Stimulated activated CD8-positive, alpha-beta memory T cell treated with anti-CD3 and anti-CD28 coated beads, Interleukin-4, amount 100 ng/mL, for 4 hours (primary cell): ENCODE measurements at places on chromosomes 2 and 18.

DNA sequence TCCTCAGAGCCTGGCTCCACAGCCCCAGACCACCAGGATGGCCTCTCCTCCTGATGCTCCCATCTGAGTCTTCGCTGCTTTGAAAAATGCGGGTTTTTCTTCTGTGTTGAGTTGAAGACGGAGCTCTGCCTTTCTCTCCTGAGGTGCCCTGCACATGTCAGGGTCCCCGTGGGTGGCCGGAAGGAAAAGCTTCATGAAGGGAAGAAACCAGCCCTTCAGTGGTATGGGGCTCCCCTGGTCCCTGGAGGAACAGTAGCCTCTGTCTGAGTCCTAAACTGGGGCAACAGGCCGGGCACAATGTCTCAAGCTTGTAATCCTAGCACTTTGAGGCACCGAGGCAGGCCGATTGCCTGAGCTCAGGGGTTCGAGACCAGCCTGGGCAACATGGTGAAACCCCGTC, 54.7 kb upstream of the CAB39 start:
- DNase-seq, result no peak

DNA sequence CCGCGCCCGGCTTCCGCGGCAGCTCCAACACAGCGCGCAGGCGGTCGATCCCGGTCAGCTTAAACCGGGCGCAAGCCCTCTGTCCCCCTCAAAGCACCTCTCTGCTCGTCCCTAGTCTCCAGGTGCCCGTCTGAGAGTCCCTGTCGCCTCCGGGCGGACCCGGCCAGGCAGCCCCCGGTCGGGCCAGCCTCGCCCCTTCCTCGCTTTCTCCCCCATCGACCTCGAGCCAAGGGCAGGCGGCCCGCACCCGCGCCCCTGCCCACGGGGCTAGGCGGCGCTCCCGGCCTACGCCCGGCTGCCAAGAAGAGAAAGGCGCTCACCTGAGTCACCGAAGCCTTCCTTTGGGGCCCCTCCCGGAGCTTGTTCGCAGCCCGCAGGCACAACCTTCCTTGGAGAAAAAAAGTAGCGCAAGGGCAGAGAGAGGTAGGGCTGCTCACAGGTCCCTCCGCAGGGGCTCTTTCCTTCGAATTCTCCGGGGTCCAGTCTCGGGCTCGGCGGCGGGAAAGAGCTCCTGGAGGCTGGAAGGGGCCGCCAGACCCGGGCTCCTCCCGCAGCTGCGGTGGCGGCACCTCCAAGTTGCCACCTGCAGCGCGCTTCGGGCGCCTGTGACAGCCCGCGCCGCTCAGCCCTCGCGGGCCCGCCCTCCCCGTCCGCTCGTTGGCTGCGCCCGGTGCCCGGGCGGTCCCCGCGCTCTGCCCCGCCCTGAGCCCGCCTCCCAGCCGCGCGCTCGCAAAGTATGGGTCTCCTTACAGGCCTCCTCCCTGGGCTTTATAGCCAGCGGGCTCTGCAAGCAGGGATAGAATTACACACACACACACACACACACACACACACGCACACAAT, 86.5 kb upstream of the EPB41L3 start:
- no peak for DNase-seq

DNA sequence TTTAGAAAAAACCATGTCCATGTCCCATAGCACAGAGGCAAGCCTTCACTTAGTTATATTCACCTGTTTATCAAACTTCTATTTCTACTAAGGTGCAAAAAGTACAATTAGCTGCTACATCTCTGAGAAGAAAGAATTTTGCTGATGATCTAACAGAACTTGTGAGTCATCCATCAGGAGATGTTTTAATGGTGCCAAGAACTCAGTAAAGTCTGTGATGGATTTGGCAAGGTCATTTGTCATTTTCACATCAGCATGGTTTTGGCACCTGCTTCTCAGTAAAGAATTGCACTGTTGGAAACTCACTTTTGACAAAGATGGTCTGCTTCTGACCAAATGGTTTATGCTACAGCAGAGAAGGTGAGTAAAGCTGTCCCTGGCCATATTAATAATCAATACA, 195.7 kb upstream of the TMEFF2 start:
- no peak for DNase-seq

GRCh38 chr2:218427741-218428140, 8.8 kb downstream of the VIL1 start:
- no peak for DNase-seq

DNA sequence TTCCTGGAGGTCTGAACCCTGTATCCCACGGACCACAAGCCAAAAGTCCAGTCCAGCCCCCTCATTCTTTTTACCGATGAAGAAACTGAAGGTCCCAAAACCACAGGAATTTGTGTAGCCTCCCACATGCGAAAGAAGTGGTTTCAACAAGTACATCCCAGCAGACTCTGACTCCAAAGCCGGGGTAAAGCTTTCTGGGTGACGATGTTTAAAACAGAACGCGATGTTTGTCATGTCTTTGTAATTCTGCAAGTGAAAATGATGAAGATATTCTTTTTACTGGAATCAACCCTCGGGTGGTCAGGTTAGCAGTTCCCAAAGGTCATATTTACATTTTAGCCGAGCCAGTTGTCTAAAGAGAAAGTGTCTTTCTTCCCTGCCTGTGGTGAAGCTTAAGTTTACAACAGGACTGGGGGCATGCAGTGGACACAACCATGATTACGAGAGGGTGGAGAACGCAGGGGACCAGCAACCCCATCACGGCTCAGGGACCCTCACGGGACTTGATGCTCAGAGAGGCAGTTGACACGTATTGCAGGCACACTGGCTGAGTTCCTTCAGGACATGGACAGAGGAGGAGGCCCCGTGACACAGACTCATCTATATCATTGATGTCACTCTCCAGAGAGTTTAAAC, 17.8 kb upstream of the TMEM131 start:
- no peak for DNase-seq

DNA sequence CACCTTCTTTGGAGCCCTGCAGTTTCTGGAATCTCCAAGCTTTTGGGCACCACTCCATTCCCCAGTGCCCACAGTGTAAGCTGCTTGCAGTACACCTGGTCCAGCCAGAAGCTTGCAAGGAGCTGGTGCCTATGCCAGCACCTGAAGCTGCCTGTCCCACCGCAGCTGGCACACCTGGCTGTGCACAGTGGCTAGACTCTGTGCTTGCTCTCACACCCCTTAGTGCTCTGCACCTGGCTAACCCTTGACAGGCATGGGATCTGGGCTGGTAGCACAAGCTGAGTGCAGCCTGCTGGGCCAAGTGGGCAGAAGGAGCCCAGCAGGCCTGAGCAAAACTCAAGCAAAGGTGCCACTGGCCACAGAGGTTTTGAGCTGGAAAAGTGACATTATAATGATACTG, 183.8 kb upstream of the MC4R start:
- no peak for DNase-seq

GRCh38 chr2:210536973-210537650, 19.3 kb upstream of the CPS1 start:
- DNase-seq, result no peak

GRCh38 chr18:36708366-36708765, 120.4 kb downstream of the TPGS2 start:
- DNase-seq, result no peak

DNA sequence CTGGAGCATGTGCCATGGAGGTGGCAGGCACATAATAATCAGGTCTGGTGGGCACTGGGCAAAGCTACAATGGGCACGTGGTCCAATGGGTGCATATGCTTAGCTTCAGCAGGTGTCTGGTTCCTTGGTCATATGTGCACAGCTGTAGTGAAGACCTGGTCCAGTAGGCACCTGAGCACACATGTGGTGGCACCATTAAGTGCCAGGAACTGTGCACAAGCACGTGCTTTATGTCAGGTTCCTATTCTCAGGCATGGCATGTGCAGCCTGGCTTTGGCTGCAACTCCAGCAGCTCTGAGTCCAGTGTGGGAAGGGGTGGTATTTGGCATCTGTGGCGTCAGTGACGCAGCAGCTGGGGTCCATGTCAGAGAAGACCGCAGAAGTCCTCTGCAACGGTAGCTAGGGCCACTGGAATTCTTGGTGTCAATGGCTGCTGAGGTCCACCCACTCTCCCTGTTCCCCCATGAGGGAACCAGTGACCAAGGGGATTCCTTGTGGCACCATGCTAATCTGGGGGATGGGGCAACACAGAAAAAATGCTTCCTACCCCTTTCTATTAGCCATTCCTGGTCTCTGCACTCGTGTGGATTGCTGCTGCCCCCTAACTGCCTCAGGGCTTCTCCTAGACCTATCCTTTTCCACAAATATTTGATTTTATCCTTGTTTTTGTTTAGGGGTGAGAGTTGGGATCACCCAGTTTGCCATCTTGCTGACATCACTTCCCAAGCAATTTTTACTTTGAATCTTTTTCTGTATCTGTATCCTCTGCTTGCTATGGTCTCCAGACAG, 262.9 kb upstream of the MAP2 start:
- no peak for DNase-seq

- no peak for DNase-seq
These were observed 100.2 kb downstream of the TNS1 start for GRCh38 chr2:217902379-217903141.

DNA sequence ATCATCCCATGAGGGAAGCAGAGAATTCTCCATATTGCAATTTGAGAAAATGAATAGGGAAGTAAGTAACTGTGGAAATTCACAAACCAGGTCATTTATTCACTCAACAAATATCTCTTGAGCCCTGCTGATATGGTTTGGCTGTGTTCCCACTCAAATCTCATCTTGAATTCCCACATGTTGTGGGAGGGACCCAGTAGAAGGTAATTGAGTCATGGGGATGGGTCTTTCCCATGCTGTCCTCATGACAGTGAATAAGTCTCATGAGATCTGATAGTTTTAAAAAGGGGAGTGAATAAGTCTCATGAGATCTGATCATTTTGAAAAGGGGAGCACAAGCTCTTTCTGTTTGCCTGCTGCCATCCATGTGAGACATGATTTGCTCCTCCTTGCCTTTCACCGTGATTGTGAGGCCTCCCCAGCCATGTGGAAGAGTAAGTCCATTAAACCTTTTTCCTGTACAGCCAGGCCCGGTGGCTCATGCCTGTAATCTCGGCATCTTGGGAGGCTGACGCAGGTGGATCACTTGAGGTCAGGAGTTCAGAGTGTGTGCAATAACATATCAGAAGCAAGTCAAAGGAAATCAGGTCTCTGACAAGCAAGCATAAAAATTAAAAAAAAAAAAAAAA, 193.2 kb downstream of the NDUFA10 start:
- DNase-seq, result no peak

GRCh38 chr2:150495001-150495400, 7.5 kb upstream of the RND3 start:
- no peak for DNase-seq

- no peak for DNase-seq
These were observed 39.6 kb downstream of the SRSF7 start for GRCh38 chr2:38711558-38711957.

DNA sequence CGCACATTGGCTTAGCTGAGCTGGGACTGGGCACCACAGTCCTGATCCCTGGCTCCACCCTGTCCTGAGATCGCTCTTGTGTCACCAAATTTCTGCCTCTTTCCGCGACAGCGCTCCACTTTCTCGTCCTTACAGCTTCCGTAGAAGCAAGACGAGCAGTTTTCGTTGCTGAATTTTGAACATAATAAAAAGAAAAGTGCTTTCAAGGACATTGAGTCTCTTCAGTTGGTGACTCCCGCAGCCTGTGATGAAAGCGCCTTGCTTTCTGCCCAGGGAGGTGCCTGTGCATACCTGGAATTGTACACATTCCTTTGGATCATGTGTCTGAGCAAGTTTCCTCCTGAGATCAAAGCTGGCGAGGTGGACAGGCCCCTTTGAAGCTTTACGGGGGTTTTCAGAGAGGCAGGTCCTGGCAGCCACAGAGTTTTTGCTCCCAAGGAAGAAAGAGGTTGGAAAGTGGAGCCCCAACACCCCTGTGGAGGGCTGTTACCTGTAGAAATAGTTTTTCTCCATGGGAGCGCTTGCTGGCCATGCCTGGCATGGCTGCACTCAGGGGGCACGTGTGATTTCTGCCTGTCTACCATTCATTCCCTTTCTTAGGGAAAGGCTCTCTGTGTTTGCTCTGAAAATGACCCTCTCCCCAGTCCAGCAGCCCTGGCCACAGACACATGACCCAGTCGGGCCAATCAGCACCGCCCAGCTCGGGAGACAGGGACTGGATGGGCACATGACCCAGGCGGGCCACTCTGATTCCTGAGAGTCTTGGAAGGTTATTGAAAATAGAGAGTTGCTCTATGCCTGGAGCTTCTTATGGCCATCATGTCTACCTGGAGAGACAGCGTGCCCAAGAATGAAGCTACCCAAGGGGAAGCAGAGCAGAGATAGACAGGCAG, 115.6 kb upstream of the OTOS start:
- no peak for DNase-seq

- DNase-seq, result no peak
These were observed 80.2 kb downstream of the NUP35 start for GRCh38 chr2:183204397-183204796.

- peak; percentile 8 for DNase-seq
These were observed 252.6 kb downstream of the AGAP1 start for GRCh38 chr2:235746257-235746934.

GRCh38 chr2:192184349-192184748, 10.4 kb downstream of the TMEFF2 start:
- DNase-seq, result no peak

- DNase-seq, result no peak
These were observed 118.8 kb upstream of the CTAGE1 start for GRCh38 chr18:22536558-22536957.

GRCh38 chr2:16226943-16227664, 286.8 kb downstream of the MYCN start:
- no peak for DNase-seq

DNA sequence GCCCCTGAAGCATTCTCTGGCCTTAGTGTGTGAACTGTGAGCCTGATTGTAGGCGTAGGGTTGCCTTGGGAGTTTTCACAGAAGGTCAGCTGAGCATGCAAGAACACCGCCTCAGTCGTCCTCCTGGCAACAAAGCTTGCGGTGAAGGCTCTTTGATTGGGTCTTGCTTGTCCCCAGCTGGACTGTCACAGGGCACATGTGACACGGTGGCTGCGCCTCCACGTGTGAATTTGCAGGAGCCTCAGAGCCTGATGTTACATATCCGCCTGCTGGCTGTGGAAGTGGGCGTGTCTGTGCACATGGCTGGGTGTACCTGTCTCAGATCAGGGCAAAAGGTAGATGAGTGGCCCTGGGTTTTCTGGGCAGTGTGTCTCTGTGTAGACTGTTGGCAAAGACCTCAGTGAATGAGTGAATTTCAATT, 228.7 kb downstream of the HAUS1 start:
- DNase-seq, result no peak

- DNase-seq, result no peak
These were observed 14.1 kb upstream of the IL1RL2 start for GRCh38 chr2:102172745-102173144.

- DNase-seq, result no peak
These were observed 3.7 kb upstream of the TMEM214 start for GRCh38 chr2:27029051-27029450.
